ENCODE measurements at places on chromosomes 2 and 18.

GRCh38 chr18:79577451-79578395 is 101.9 kb upstream of the CTDP1 start:
- no peak for DNase-seq

- DNase-seq: peak; percentile 71
Observed at GRCh38 chr2:158967731-158968395, 577 bp upstream of the TANC1 start.

DNA sequence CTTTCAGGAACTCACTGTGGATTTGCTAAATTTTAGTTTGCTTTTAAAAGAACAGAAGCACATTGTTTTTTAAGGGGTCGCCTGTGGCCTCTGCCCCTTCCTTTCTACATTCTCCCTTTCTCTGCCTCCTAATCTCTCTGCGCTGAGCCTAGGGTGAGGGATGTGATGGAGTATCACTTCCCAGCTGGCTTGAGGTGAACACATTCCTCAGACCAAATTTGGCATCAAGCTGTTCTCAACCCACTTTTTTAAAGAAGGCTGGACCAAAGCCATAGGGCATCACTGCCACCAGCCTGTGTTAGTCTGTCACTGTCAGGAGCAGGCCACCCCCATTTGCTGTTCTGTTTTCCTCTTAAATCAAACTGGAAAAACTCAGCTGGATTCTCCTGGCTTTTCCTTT is 27.4 kb downstream of the EIF4E2 start:
- DNase-seq: no peak

DNA sequence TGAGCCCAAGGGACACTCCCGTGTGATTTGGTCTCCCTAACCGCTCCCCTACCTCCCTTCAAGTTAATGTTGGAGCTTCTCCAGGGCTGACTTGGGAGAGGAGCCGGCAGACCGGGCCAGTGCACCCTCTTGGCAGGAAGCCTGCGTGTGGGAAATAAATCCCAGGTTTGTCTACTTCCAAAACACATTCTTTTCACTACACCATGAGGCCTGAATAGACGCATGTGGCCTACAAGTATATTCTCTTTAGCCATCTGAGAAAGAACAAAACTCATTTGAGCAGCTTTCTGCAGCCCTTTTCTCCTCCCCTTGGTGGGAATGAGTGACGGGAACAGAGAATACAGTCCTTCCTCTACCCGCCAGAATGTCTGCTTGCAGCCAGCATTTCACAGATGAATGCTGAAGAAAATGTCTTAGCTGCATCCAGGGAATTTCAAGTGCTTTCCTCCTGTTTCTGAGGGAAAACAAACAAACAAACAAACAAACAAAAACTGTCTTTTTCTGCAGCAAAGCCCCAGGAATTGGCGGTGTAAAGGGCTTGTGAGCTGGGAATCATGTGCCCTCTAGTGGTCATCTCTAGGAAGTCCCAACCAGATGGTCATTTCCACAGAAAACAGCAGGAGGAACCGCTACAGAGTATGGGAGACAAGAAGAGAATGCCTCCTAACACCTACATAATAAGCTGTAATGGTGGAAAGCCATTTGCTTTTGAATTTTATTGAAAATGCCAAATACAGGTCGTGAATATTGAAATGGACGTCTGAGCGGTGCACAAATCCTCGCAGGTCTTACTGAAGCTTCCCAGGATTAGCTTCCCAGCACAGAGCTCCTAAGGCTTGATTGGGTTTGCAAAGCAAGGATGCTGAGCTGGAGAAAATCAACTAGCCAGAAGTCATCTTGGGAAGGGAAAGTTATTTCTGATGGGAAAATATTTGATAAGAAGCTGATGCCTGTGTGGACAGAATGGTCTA is 41.2 kb upstream of the DAPL1 start:
- peak; percentile 79 for DNase-seq

DNA sequence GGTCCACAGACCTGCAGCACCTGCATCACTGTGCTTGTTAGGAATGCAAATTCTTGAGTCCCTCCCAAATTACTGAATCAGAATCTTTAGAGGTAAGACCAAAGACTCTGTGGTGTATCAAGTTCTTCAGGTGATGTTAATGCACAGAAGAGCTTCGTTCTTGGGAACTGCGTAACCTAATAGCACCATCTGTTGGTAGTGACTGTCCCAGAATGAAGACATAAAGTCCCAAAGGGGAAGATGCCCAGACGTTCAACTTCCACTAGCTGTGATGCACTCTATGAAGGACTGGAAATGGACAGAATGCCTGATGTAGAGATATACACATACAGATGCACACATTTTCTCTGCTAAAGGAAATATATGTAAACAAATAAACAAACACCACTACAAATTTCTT is 576.0 kb downstream of the LRP1B start:
- peak; percentile 20 for DNase-seq

Data from fibroblast of the aortic adventitia (primary cell).